ENCODE measurements at places on chromosomes 2 and 18.
A peak's percentile ranks its signal among the peaks of the same experiment; 100 is the strongest.

GRCh38 chr18:48811401-48811800 lies 139.4 kb downstream of the SMAD7 start:
- DNase-seq = no peak

DNA sequence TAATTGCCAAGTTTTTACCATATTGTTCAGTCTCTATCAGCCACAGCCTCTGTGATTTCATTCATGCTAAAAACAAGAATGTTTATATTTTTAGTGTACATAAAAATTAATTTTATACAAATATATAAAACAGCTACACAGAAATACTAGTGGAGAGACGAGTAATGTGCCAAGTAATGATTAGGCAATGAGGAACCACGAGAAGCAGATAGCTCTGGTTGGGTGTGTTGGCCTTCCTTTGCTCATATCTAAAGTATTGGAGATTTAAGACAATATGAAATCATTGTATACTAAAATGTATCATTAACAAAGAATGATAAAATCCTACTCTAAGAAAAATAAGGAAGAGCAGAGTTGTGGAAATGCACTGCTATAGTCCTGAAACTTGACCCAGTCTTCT lies 326.7 kb downstream of the AGAP1 start:
- no peak for DNase-seq

DNA sequence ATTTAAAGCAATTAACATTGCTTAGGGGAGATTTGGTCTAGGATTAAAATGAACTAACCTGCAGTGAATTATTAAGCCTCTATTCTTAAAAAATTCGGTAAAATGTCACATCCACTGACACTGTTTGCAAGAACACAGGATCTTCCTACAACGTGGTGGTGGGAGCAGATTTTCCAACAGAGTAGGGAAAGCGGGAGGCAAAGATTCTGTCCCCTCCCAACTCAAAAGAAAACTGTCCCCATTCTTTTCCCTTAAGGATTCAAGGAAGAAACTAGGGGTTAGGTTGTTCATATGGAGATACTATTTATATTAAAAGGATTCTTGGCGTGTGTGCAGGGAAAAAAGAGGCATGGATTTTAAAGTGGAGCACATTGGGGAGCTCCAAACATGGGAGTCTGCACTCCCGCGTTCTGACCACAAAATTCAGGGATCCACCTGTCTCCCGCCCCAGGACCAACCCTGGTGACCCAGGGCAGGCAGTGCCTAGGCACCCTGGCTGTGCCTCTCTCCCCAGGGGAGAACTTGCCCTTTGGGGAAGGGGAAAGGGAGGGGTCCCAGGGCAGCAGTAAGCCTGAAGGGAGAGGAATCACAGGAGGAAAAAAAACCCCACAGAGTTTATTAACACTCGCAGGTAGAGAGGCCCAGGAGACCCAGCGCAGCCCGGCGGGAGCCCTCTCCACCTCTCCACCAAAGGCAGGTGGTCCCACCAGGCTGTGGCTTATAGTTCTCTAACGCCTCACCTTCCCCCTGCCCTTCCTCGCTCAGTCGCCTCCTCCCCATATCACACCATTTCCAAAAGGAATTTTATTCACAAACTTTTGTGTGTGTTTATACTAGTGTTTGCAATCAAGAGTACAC lies 2.3 kb downstream of the PTGR3 start:
- no peak for DNase-seq

- no peak for DNase-seq
Observed at GRCh38 chr2:63834401-63834800, 7.3 kb upstream of the UGP2 start.

- no peak for DNase-seq
Observed at GRCh38 chr2:109242654-109243331, 113.8 kb downstream of the SH3RF3 start.

GRCh38 chr18:26771524-26771923 lies 94.0 kb downstream of the AQP4 start:
- no peak for DNase-seq

- no peak for DNase-seq
Observed at GRCh38 chr18:61333271-61333745, at the start of gene CDH20. Gene CDH20, plus strand, starts transcription at chr18:61333430.

- DNase-seq = no peak
Observed at GRCh38 chr2:65639156-65639864, 206.9 kb upstream of the SPRED2 start.

DNA sequence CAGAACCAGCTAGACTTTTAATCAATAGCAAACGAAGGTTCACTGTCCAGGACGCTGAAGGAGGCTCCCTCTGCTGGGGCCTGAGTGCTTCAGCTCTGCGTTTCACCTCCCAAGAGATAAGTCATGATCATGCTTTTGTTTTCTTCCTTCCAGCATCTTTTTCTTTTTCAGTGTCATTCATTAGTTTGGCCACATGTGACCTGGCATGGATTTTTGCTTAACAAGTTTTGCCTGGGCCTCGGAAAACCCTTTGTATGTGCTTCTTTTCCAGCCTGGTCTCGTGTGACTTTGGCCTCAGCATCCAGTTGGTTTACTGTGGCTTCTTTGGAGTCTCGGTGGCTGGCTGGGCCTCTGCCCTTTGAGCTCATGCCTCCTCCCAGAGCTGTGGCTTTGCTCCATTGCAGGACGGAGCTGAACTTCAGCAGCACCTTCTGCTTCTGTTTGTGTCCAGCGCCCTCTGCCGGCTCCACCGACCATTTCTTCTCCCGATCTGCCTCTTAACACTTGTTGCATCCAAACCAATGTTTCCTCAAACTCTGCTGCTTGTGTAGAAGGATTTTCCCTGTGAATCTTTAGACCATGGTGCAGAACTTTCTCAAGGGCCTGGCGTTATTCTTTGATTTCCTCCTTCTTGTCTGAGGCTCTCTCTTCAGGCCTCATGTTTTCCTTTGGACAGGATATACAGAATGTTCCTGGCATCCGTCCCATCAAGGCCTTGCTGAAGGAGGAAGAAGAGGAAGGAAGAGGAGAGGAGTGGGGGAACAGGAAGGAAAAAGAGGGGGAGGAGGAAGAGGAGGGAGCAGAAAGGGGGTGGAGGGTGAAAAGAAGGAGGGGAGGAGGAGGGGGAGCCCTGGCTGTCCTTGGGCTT lies 23.6 kb upstream of the HES6 start:
- peak; percentile 56 for DNase-seq

GRCh38 chr2:172437419-172438341 lies 10.3 kb downstream of the ITGA6 start:
- DNase-seq = no peak

DNA sequence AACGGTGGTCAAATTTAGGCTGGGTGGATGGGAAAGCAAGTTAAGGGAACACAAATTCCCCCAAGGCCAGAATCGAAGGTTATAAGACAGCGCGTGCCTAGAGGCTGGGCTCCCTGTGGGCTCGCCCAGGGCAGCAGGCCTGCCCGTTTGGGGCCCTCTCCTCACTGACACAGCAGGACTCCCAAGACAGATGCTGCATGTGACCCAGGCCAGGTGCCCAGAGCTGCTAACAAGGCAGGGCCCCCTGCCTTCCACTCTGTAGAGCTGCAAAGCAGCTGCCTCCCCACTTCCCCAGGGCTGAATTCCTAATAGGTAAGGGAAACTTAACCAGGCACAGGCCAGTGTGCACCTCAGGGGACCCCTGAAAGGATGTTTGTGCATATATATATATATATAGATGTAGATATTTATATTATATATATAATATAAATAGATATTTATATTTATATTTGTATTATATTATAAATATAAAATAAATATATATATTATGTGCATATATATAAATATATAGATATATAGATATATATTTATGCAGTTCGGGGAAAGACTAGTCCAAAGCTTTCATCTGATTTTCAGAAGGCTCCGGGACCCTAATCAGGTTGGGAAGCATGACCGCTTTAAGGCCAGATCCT lies 43.7 kb downstream of the TMEM37 start:
- DNase-seq = no peak

GRCh38 chr2:179049546-179050311 lies at the start of gene CCDC141:
Gene CCDC141, minus strand, starts transcription at chr2:179050137. Its CDS starts 196 bp downstream, at chr2:179049941.
- no peak for DNase-seq

- no peak for DNase-seq
Observed at GRCh38 chr18:9147440-9148202, 11.0 kb downstream of the ANKRD12 start.

GRCh38 chr2:170817093-170818035 lies 677 bp downstream of the GAD1 start:
- no peak for DNase-seq

- DNase-seq = no peak
Observed at GRCh38 chr2:84919885-84920580, 14.6 kb downstream of the TMSB10 start.

GRCh38 chr18:46343456-46343855 lies 239.3 kb downstream of the HAUS1 start:
- no peak for DNase-seq

DNA sequence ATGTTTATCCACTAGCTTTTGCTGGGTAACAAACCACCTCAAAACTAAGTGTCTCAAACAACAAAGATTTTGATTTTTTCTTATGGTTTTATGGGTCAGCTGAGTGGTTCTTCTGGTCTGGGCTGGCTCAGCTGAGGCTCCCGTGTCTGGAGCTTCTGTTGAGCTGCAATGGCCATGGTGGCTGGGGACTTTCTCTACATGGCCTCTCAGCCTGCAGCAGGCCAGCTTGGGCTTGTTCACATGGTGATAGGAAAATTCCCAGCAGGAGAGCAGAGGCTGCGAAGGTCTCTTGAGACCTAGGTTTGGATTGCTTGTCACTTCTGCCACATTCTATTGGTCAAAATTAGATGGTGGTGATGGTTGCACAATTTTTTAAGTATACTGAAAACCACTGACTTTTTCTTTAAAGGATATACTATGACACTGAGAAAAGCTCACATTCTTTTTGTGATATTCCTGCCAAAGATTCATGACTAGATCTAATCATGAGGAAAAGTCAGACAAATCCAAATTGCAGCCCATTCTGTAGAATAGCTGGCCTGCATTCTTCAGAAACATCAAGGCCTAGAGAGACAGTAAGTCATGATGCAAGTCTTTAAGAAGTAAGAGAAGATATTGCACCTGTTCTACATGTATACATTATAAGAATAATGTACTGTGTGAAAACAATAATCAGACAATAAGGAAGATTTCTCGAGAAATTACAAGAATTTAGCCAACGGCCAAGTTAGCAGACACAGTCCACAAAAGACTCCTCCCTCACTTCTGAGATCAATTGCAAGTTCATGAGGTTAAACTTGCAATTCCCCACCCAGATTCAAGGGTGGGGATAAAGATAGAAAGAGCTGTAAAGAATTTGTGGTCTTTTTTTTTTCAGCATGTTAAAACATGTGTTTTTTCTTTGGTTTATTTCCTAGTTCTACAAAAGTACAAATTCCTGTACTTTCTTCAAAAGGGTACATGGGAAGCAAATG lies 35.0 kb upstream of the IL1R2 start:
- no peak for DNase-seq

DNA sequence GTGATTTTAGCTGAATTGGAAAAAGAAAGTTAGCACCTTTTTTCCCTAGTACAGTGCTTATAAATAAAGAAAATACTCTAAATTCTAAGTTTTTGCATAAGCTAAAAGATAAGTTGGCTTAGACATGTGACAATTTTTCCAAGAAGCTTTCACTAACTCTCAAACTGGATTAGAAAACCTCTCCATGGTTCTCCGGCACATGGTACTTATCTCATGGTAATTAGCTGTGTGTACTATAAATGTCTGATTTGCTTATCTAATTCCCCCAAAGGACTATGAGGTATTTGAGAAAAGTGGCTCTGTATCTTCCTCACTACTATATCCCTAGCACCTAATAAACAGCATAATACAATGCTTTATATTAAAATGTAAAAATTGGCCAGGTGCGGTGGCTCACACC lies 71.1 kb downstream of the ROCK1 start:
- no peak for DNase-seq

DNA sequence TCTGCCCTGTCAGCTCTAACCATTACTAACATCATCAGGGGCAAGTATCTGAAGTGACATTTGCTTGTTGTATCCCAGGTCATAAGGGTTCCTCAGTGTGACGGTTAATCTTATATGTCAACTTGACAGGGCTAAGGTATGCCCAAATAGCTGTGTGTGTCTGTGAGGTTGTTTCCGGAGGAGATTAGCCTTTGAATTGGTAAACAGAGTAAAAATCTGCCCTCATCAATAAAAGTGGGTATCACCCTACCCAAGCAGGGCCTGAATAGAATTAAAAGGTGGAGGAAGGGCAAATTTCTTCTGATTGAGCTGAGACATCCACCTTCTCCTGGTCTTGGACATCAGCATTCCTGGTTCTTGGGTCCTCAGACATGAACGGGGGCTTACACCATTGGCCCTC lies 12.8 kb upstream of the TGFA start:
- DNase-seq = no peak

DNA sequence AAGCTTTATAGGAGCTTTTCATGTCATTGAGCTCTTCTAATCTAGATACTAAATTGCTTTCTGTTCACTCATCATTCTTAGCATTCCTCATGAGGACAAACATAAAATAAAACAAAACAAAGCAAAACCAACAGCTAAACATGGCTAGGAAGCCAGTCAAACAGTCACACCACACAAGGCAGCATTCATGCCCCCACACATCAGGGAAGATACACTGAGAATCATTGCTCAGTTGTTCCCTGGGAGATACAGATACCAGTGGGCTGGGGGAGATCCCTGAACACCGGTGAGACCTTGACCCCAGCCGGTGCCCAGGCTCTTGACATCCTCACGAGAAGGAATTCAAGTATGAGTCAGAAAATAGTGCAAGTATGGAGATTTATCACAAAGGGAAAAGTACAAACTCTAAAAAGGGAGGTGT lies 177.9 kb upstream of the ARL4C start:
- no peak for DNase-seq

DNA sequence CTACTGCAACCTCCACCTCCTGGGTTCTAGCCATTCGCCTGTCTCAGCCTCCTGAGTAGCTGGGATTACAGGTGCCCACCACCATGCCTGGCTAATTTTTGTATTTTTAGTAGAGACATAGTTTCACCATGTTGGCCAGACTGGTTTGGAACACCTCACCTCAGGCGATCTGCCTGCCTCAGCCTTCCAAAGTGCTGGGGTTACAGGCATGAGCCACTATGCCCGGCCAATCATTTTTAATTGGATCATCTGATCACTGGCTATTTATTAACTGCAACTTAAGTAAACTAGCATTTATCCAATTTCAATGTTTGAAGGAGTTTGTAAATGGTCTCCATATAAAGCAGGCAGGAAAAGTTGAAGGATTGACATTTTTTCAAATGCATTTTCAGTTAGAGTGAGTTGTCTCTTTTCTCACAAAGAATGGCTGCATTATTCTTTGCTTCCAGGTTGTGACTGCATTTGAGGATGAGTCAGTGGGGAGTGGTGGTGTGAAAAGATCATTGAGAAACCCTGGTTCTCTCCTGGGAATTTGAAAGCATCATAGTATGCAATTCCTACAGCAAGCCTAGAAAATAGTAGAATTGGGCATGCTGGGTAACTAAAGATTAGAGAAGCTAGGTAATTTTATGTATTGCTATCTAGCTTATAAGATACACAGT lies 431.1 kb upstream of the ZEB2 start:
- no peak for DNase-seq

- DNase-seq = no peak
Observed at GRCh38 chr2:7348761-7349160, 431.5 kb downstream of the RNF144A start.
